ENCODE measurements at places on chromosomes 12 and 14. TPM values are rescaled to one million over a fixed set of nuclear protein-coding genes. Genes with fewer than 3 reads are reported as not detected.
A peak's percentile ranks its signal among the peaks of the same experiment; 100 is the strongest.

Gene KRT2
- polyA plus RNA-seq, result not detected

Gene EIF2S3B
- 0.46 TPM for polyA plus RNA-seq

Gene RBP5
- 3.9 TPM for polyA plus RNA-seq

Gene PMCH
- not detected for polyA plus RNA-seq

Gene EXOC3L4
- 8.9 TPM for polyA plus RNA-seq

Gene POTEM
- polyA plus RNA-seq, result not detected

Gene IL22
- not detected for polyA plus RNA-seq

Gene CCDC177
- not detected for polyA plus RNA-seq

- no peak for DNase-seq
- no peak overlapping the region for H3K4me3 ChIP-seq
- no peaks in the 10 kb centered on the region for H3K36me3 ChIP-seq
- no peaks in the 10 kb centered on the region for H3K4me1 ChIP-seq
Observed at GRCh38 chr12:14138495-14138894, 157.1 kb upstream of the GRIN2B start.

GRCh38 chr14:20686386-20687143, 2.0 kb upstream of the ANG start:
- no peaks in the 10 kb centered on the region for H3K36me3 ChIP-seq
- peak overlapping the region; percentile 99 for H3K27ac ChIP-seq

DNA sequence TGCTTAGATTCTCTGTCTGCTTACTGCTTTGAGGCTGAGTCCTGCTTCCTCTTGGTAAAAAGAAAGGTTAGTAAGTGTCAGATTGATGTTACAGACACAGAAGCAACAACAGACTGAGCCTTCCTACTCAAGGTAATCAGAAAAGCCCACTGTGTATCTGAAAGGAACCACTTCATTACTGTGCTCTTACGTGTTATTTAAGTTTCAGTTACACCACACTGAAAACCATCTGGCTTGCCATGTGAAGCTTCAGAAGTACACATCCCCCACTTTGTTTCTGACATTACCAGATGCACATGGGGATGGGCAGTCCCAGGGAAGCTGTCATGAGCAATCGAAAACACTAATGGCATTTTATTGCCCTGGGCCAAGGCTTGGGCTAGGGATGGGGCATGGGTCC, 1290.1 kb downstream of the AACS start:
- no peak overlapping the region for H3K27ac ChIP-seq
- H3K36me3 ChIP-seq, result no peaks in the 10 kb centered on the region
- H3K27me3 ChIP-seq, result no peaks in the 10 kb centered on the region
- no peak overlapping the region for H3K4me3 ChIP-seq
- no peak for DNase-seq

GRCh38 chr14:99574099-99574880, 29.7 kb downstream of the CCDC85C start:
- H3K36me3 ChIP-seq, result no peaks in the 10 kb centered on the region
- peaks cover 77% of the 10 kb centered on the region for H3K4me1 ChIP-seq
- H3K27me3 ChIP-seq, result no peaks in the 10 kb centered on the region
- DNase-seq, result peak; percentile 90
- no peak overlapping the region for H3K4me3 ChIP-seq
- H3K27ac ChIP-seq, result peak overlapping the region; percentile 68

DNA sequence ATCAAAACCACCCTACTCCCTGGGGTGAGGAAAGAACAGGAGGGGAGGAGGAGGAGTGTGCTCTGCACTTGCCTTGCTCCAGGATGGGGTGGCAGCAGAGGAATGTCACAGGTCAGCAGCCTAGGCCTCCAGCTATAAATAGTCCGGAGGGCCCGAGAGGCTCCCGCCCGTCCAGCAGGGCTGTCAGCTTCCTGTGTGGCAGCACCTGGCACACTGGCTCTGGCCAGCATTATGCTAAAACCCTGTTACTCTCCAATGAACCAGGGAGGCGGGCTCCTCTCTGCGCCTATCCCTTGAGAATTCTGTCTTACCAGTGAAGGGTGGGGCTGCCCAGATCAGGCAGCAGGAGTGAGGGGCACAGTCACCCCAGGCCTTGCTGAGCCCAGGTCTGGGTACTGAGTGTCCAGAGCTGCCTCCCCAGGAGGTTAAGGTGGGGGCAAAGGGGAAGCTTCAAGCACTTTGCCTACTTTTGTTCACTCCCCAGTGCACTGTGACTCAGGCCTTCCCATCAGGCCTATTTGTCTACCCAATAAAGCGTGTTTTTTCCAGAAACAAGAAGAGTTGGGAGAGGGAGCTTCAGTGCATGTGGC, 1.2 kb upstream of the COX14 start:
- H3K36me3 ChIP-seq, result no peaks in the 10 kb centered on the region
- H3K4me3 ChIP-seq, result no peak overlapping the region
- no peaks in the 10 kb centered on the region for H3K27me3 ChIP-seq
- peaks cover 26% of the 10 kb centered on the region for H3K4me1 ChIP-seq
- peak overlapping the region; percentile 23 for H3K27ac ChIP-seq

- H3K36me3 ChIP-seq, result no peaks in the 10 kb centered on the region
- DNase-seq, result no peak
Observed at GRCh38 chr12:112304436-112304835, 77.8 kb downstream of the HECTD4 start.

DNA sequence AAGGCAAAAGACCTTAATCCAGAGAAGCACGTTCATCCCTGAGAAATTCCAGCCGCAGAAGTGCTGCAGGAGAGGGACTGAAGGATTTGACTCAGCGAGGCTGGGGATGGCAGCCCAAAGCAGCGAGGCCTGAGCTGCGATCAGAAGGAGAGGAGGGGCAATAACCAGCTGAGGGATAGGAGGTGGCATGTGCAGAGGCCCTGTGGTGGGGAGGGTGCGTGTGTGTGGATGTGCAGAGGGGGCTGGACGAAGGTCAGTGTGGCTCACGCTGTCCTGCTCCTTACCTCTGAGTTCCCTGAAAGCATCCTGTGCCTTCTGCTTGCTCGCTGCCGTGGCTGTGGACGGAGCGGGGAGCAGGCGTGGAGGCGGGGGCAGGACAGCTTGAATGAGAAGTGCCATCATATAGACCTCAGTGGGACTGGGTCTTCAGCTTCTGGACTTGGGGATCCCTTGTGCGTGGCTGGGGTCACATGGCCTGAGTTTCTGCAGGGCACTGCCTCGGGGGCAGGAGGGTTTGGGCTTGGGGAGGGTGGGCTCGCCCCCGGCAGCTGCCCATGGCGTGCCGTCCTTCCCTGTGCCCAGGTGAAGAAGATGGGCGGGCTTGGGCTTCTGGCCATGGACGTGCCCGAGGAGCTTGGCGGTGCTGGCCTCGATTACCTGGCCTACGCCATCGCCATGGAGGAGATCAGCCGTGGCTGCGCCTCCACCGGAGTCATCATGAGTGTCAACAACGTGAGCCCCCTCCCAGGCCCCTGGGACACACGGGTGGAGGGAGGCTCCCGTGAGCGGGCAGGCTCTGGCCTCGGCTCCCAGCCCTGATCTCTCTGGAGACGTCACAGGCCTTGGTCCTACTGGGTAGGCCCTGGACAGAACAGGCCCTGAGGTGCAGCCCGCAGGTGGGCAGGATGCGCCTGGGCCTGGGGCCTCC, 11.0 kb downstream of the ACADS start:
- DNase-seq, result no peak
- H3K27ac ChIP-seq, result no peak overlapping the region
- H3K4me1 ChIP-seq, result no peaks in the 10 kb centered on the region
- H3K27me3 ChIP-seq, result no peaks in the 10 kb centered on the region
- H3K36me3 ChIP-seq, result no peaks in the 10 kb centered on the region

- H3K4me3 ChIP-seq, result no peak overlapping the region
- no peaks in the 10 kb centered on the region for H3K27me3 ChIP-seq
- no peak overlapping the region for H3K27ac ChIP-seq
- peaks cover 46% of the 10 kb centered on the region for H3K4me1 ChIP-seq
- no peak for DNase-seq
Observed at GRCh38 chr12:50529345-50529744, 24.6 kb downstream of the DIP2B start.

DNA sequence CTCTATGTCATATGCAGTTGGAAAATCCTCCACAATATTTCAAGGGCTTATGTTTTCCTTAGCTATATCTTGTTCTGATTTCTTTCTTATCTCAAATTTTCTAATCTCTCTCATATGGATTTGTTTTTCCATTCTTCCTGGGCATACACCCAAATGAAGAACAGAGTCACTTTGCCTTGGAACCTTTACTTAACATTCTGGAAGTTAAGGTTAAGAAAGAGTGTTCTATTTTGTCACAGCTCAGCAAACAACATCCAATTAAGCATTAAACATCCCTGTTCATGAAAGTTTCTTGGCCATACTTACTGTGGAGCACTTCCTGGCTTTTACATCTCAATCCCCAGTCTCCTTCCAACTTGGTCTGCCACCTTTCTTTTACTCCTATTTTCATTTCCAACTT, 5.3 kb downstream of the NAV3 start:
- DNase-seq, result no peak
- no peaks in the 10 kb centered on the region for H3K36me3 ChIP-seq
- no peak overlapping the region for H3K4me3 ChIP-seq
- no peaks in the 10 kb centered on the region for H3K27me3 ChIP-seq
- H3K4me1 ChIP-seq, result no peaks in the 10 kb centered on the region

- no peaks in the 10 kb centered on the region for H3K27me3 ChIP-seq
- DNase-seq, result no peak
- H3K27ac ChIP-seq, result no peak overlapping the region
- H3K4me3 ChIP-seq, result no peak overlapping the region
Observed at GRCh38 chr14:31945074-31945613, 132.0 kb upstream of the ARHGAP5 start.

Data from pancreas (tissue), 10 donors.